NCI-H1417 (cell line): ENCODE measurements at places on chromosomes 16 and 17.

- no peak for DNase-seq
Measured at GRCh38 chr17:64174686-64175456, 44.9 kb upstream of the ERN1 start.

- DNase-seq = no peak
Measured at GRCh38 chr17:18110636-18111145, 2.1 kb downstream of the MYO15A start.

DNA sequence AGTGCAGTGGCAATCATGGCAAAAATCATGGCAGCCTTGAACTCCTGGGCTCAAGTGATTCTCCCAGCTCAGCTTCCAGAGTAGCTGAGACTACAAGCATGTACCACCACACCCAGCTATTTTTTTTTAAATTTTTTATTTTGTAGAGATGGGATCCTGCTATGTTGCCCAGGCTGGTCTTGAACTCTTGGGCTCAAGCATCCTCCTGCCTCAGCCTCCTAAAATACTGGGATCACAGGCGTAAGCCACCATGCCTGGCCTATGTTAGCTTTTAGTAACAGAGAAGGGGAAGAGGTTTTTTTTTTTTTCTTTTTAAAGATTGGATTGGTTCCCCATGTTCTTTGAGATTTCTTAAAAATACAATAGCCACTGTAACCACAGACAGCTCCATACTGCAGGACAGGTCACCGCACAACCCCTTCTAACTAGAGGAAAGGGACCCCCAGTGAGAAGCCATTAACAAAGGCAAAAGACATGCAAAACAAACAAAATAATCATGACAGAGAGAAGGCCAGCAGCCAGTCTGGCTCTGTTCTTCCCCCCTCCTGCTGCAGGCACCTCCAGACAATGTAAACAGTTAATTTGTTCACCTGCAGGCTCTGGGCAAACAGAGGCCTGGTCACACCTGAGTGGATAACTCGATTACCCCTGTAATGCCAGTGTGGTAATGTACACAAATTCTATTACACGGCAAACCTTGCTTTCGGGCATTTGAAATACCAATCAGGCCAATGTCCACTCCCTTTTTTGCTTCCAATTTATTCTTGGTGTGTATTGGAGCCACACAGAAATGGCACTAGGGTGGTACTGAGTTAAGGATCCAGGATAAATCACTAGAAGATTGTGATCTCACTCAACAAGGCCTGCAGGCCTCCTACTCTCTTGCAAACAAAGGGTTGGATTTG, 52.9 kb downstream of the SNX11 start:
- DNase-seq = peak; percentile 85

DNA sequence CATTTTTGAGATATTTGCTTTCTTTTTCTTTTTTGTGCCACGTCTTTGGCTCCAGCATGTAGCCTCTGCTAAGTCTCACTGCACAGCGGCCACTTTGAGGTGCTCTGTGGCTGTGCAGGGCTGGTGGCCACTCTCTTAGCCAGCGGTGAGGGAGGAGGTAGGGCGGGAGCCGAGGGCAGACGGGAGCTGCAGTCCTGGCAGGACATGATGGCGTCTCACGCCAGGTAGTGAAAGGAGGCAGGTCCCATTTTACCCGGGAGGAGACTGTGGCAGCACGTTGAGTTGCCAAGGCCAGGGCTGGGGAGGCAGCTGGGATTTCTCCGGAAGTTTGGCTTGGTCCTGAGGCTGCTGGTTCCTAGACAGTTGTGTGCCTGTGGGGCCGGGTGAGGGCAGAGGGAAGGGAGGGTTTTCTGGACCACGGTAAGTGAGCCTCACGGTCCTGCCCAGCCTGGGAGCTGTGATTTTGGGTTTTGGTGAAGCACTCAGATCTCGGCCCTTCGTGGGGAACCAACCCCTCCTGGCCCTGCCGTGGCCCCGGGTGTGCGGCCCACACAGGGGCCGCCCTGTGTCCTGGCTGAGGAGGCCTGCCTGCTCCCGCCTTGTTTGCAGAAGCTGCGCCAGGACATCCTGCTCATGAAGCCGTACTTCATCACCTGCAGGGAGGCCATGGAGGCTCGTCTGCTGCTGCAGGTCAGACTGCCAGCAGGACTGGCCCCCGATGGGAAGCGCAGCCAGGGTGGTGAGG, 14.4 kb downstream of the DEF8 start:
- no peak for DNase-seq

DNA sequence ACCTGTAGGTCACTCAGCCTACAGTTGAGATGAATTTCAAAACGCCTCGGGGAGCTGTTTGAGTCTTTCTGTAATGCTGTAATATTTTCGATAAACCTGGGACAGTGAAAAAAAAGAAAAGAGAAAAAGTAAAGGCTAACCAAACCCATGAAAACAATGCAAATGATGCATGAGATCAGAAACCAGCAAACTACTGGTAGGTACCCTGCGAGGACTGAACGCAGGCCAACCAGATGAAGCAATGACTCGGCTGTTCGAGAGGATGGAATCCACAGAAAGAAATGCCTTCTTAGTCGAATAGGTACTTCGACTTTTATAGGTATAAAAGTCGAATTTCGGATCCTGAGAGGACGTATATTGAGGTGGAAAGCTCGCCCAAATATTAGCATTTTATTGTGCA, 509 bp upstream of the ATAD5 start:
- no peak for DNase-seq

DNA sequence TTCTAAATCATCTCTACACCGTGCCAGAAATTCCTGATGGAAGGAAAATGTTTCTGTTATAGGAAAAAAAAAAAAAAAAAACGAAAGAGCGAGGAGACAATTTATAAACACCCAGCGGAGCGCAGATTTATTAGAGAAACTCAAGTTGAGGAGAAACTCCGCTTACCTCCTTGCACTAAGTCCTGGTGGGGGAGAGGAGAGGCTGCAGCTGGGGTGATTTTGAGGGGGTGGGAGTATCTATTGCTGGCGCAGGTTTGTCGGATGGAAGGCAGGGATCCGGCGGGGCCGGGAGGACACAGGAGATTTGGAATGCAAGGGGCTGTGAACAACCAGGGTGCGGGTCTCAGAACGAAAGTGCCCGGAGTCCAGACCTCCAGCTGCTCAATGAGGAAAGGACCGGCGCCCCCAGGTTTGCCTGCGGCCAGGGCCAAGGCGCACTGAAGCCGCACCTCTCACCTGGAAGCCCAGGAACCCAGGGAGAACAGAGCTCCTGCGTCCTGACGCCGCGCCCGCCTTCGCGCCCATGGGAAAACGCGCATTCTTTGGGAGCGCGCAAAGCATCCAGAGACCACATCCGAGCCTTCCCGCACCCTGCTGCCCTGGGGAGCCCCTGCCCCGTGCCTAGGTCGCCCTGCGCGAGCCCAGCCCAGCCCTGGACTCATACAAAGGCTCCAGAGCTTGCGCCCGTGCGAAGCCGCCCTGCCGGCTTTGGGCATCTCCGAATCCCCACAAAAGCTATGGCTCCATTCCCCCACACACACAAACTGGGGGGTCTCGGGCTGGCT, 2.6 kb upstream of the HOXB8 start:
- DNase-seq = no peak

DNA sequence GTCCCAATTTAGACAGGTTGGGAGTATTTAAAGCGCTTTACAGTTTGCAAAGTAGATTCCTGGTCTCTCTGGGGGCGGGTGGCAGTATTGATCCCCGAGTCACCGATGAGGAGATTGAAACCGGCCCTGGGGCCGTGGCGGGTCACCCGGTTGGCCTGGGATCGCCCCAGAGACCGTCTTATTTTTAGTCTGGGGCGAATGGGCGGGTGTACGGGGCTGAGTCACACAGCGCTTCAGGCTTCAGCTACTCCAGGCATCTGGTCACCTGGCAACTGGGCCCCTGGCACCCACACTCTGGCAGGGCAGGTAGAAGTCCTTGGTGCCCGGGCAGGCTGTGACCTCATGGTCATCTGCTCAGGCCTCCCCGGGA, 669 bp downstream of the MIEF2 start:
- no peak for DNase-seq

DNA sequence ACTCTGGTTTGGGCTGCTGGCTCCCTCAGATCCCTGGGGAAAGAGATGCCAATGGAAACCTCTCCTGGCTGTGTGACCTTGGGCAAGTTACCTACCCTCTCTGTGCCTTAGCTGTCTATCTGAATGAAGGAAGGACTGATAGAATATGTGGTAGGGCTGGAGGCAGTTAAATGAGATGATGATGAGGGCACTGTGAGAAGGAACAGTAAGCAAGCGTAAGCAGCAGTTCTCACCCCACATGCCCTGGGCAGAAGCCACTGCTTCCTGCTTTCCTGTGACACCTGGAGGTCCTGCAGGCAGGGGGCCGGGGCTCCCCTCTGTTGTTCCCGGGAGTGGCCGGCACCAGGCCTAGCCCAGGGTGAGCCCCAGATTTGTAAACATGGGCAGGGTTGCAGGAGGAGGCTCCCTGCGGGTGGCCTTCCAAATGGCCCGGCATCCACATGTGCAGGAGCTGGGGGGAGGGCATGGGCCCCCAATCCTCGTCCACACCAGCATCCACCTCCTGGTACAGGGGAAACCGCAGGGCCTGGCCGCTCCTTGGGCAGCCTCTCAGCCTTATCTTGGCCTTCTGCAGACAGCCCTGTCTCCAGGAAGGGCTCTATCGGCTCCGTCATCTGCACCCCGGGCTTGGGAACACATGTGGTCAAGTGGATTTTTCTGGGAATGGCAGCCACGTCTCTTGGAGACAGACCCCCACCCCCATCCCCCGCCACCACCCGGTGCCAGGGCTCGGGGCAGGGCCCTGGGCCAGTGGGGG, 235.6 kb upstream of the GSE1 start:
- DNase-seq = no peak

DNA sequence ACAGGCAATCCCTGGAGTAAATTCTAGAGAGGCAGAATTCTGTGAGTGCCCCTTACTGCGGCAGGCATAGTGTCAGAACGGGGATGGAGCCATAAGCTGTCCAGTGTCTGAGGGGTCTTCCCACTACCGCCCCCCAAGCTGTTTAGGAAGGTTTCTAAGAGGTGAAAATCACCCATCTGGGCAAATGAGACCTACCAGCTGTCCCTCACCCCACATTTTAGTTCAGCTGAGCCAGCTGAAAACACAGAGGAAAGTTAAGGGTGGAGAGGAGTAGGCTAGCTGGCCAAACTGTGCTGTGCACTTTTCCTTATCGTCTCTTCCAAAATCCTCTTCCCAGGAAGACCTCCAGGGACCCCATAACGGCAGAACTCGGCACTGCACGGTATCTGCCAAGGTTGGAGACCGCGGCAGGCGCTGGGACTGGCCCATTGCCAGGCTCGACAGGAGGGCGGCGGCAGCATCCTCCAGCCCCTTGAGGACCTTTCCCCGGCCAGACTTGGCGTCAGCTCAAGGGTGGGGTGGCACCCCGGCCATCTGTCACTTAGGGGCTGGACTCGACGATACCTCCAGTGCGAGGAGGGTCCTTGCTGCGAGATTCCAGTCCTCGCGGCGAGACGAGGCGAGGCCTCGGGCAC, 955 bp downstream of the ACLY start:
- DNase-seq = peak; percentile 46

DNA sequence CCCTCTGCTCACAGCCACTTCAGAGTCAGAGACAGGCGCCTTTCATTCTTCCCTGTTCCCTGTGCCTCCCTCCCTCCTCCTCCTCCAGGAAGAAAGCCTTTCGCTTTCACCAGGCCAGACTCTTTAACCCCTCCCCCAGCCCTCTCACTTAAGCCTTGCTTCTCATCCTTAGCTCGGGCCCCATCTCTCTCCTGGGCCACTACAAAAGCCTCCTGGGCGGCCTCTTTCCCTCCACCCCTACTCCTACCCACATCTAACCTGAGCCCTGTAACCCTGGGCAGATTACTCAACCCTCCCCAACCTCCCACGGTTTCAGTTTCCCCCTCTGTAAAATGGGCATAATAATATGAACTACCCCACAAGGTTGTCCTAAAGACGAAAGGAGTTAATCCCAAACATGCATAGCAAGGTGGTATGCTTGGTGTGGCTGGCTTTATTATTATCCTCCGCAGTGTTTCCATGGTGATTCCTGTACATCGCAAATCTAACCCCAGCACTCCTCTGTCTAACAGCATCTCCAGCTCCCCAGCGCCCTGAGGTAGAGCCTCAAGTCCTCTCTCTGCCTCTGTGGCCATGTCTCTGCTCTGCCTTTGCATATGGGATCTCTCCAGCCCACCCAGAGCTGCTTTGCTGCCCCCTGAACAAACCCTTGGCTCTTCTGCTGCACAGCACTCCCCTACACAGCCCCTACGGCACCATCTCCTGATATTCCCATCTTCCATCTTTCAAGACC, 17.7 kb downstream of the PIMREG start:
- DNase-seq = no peak
